ENCODE measurements at places on chromosomes 7 and 10. TPM values are rescaled to one million over a fixed set of nuclear protein-coding genes. Genes with fewer than 3 reads are reported as not detected.
A peak's percentile ranks its signal among the peaks of the same experiment; 100 is the strongest.

GRCh38 chr7:54299426-54299825 lies 242.7 kb upstream of the VSTM2A start:
- no peak for DNase-seq

DNA sequence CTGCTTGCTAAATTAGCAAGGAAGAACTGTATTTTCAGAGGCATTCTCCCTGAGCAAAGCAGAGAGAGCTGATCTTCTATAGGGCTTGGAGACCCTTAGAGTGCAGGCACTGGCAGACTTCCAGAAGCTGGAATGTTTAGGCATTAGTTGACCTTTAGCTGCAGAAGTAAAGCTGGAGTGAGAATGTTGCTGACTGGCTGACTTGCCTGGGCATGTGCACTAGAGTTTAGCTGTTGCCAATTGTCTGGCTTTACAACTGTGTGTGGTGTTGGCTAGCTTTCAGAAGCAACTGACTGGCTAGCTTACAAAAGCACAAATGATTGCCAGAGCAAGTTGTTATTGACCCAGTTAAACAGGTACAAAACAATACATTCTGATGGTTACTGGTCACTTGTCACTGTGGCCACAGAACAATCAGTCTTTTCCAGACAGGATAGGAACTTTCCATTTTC lies 25.1 kb downstream of the FAM13C start:
- no peak for DNase-seq

GRCh38 chr10:4136121-4136520 lies 351.1 kb upstream of the KLF6 start:
- DNase-seq, result no peak

DNA sequence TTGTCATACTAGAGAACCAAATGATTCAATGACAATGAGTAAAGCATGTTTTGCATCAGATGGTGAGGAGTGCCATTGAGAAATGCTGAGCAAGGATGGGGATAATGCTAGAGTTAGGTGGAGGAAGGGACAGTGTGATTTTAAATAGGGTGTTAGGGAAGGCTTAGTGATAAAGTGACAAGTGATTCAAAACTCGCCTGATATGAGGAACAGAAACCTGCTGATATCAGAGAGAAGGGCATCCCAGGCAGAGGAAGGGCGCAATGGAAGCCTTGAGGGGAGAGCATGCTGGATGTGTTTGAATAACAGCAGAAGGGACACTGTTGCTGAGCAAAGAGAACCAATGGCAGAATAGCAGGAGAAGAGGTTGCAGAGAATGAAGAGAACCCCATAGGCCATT lies 196.2 kb downstream of the NRG3 start:
- no peak for DNase-seq

GRCh38 chr7:5082806-5083205 lies 37.1 kb downstream of the RBAK start:
- no peak for DNase-seq

GRCh38 chr7:31702354-31702753 lies 15.3 kb downstream of the PPP1R17 start:
- no peak for DNase-seq

GRCh38 chr10:3648576-3648975 lies 136.4 kb downstream of the KLF6 start:
- no peak for DNase-seq

DNA sequence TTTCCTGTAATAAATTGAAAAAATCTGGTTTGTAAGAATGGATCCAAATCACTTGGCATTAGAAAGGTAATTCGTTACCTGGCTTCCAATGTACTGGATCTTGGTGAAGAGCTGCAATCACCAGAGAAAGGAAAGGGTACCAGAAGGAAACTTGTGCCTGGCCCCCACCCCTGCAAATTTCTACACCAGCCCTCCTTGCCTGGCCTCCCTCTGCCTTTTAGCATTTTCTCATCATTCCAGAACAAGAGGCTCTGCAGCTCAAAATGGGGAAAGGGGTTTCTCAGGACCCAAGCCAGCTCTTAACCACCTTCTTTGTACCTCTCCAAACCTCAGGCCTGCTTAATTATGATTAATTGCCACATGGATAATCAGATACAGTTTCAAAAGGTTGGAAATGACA lies 612.8 kb upstream of the MGMT start:
- peak; percentile 3 for DNase-seq

- no peak for DNase-seq
Observed at GRCh38 chr7:150992833-150993302, 2.1 kb downstream of the NOS3 start.

DNA sequence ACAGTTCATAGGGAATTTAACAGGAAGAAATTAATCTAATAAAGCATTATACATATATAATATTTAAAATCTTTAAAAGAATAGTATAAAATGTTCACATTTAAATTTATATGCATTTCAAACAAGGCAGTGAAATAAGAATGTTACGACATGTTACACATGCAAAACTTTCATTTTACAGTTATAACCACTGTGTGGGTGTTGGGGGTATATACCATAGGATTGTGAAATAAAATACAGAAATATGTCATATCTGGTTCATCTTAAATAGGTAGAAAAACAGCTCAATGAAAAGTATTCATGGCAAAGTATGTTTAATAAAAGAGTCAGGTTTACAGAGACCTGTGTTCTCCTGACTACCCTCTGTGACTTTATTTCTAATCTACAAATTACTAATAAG lies 45.6 kb downstream of the CHCHD3 start:
- DNase-seq, result no peak

DNA sequence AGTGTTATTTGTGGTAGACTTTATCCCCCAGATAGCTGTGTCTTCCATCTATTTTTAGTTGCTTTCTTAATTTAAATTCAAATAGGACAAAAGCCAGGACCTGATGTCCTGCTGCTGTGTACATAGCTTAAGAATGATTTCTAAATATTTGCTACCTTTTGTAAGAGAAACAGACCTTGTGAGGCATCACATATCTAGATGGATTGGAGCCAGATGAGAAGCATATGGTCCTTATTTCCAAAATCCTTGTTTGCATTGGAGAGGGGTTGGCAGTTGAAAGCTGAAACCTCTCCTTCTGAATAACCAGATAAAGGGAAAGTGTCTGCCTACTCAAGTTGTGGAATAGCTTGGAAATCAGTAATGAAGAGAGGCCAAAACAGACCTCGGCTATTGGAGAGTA lies 50.7 kb upstream of the AMPH start:
- DNase-seq, result no peak

- DNase-seq, result no peak
Observed at GRCh38 chr7:136857573-136857972, 10.9 kb upstream of the CHRM2 start.

DNA sequence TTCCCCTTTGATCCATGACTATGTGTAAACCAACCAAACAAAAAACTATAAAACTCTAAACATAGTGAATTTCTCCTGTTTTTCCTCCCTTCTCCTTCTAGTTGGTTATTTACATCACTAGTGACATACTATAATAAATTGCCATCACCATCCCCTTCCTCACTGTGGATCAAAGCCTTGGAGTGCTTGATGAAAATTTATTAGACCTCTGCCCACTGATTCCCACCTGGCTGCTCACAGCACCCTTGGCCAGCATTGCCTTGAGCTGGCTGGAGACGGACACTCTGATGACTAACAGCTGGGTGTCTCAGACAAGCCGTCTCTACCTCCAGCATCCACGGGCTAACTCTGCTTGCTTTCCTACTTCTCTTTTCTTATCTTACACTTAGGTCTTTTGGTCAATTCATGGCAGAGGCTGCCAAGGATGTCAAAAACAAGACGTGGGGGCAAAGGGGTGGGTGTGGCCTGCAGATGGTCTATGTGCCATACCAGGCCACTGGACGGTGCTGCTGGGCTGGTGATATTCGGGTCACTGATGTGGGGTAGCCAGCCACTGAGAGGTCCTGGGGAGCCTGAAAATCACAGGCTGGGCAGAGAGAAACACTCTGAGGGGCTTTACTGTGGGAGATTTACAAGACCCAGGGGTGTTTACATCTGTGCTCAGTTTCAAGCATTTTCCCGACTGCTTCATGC lies 207.8 kb downstream of the TAX1BP1 start:
- no peak for DNase-seq

DNA sequence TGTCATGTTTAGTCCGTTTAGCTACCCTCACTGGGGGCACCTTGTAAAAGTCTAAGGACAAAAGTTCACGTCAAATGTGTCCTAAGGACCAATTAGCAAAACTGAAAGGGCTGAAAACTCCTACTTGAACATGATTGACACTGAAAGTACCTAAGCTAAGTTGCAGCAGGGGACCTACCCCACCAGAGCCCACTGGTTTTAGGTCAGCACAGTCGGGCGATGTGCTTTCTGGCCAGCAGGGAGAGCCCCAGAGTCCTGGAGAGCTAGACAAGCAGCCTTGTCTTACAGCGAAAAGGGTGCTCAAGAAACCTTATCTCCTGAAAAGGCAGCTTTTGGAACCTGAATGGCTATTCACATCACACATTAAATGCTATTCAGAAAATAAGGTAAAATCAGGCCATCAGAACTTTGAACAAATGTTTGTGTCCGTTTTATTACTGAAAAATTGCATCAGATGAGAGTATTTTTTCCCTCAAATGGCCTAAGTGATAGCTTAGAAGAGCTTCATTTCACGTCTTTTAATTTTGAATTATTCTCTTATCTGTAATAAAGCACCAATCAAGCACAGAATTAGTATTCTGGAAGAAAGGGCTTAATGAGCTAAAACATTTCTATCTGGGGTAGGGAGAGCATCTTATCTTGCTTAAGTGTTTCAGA lies 52.2 kb upstream of the MKI67 start:
- DNase-seq, result no peak

DNA sequence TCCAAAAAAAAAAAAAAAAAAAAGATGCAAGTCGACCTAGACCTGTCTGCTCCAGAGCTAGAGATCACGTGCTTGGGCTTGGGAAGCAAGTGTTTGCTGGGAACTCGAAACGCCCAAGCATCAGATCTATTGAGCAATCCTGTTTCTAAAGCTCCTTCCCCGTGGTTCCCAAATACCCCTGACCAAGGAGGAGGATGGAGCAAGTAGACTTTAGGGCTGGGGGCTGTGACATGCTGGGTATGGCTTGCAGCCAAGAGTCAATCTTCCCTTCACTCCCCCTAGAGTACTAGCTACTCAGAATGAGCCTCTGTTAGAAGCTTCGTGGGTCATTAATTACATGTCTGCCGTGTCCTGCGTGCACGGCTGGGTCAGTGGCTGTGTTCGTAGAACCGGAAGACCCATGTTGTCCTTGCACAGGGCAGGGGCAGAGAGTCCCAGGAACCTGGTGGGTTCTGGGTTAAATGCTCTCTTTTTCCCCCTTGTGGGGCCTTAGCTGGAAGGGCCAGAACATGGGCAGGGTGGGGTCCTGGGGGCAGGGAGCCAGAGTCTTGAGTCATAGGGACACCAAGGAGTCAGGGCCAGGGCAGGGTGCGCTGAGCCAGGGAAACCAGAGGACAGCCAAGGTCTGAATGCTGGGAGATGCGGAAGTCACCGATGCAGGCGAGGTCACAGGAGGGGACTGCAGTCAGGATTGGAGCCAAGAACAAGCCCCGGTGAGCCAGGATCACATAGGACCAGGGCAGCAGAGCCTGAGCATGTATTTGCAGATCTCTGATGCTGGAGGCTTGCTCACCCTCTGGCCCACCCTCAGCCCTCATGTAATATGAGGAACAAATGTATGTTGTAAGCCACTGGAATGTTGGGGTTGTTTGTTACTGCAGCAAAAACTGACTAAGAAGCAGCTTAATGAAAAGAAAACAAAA lies 34.6 kb upstream of the TPST1 start:
- peak; percentile 66 for DNase-seq

DNA sequence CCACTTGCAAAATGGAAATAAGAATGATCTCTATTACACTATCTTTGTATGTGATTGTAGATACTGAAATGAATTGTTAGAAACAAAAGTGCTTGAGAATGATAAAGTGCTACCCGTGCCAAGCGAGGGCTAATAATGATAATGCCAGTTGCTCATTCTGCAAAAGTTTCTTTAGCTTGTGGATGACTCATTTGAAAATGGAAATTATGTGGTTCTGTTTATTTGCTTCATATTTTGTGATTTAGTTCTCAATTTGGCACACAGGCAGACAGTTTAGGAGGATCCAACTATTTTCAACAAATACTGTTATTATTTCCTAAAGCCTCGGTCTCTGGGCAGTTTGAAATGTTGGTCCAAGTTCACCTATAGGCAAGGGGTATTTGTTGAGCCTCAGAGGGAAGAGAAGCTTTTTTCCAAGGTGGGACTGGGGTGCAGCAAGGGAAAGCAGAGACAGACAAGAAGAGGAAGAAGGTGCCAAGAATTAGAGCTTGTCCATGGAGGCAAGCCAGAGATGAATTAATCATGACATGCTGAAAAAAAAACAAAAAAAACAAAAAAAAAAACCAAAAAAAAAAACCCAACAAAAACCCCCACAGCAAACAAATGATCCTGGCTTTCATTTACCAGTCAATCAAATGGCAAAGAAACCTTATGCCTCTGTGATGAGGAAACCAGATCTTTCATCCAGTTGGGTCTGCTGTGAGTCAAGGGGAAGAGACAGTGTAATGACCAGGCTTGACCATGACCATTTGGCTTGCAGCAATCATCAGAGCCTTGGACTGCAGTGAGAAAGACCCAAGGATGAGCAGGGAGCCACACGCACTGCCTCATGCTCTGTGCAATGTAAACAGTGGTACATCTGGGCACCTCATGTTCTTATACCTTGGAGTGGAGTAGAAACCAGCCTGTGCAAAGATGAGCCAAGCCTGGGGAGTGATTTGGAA lies 285.0 kb upstream of the HABP2 start:
- no peak for DNase-seq

- DNase-seq, result no peak
Observed at GRCh38 chr10:128241023-128241422, 114.8 kb upstream of the MKI67 start.

DNA sequence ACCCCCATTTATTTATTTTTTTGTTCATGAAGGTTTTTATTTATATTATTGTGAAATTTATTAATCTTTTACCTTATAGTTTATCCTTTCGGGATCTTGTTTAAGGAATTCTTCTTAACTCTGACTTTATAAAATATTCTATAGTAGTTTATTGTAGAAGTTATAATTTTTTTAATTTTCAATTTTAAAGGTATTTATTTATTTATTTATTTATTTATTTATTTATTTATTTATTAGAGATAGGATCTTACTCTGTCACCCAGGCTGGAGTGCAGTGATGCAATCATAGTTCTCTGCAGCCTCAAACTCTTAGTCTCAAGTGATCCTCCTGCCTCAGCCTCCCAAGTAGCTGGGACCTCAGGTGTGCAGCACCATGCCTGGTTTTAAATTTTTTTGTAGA lies 56.0 kb downstream of the NRF1 start:
- DNase-seq, result no peak

- DNase-seq, result no peak
Observed at GRCh38 chr10:101414034-101414433, 60.1 kb downstream of the BTRC start.

The LOXL4 gene
- total RNA-seq, result 4.1 TPM

The LEP gene
- 70.7 TPM for total RNA-seq

The NPC1L1 gene
- not detected for total RNA-seq

The ATP6V0A4 gene
- total RNA-seq, result not detected

The FZD1 gene
- total RNA-seq, result 77.4 TPM

The PRTFDC1 gene
- 1.5 TPM for total RNA-seq

The FAM25A gene
- total RNA-seq, result not detected

The RAPGEF5 gene
- total RNA-seq, result 75.3 TPM

The EIF4H gene
- 211 TPM for total RNA-seq

The NXPH1 gene
- not detected for total RNA-seq

All from tibial nerve (tissue), 4 donors.